NCI-H2029 treated with DMSO at 0.1 percent for 48 hours (cell line): ENCODE measurements at places on chromosomes 6 and 20.
A peak's percentile ranks its signal among the peaks of the same experiment; 100 is the strongest.

DNA sequence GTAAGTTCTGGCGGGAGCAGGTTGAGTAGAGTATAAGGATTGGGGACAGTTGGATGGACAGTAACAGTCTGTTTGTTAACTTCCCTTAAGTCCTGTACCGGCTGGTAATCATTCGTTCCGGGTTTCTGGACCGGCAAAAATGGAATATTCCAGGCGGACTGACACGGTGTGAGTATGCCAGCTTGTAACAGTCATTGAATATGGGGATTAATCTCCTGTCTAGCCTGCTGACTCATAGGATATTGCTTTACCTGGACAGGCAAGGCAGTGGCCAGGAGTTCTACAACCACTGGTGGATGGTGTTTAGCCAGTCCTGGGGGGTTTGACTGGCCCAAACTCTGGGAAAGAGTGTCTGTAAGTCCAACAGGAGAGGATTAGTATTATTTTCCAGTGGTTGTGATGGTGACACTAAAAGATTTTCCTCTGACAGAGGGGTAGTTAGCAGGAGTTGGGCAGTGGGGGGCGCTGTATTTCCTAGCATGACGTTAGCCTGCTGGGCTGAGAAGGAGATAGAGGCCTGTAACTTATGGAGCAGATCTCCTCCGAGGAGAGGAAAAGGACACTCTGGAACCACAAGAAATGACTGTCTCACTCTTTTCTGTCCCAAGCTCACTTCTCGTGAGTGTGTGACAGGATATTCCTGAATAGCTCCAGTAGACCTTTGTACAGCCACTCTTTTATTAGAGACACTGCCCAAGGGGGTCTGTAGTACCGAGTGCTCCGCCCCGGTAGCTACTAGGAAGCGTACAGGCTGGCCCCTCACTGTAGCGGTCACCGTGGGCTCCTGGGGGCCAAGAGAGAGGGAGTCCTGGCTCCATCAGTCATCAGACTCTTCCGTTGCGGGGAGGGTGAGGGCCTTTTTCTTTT, 152.2 kb downstream of the TRIM27 start:
- DNase-seq = no peak

DNA sequence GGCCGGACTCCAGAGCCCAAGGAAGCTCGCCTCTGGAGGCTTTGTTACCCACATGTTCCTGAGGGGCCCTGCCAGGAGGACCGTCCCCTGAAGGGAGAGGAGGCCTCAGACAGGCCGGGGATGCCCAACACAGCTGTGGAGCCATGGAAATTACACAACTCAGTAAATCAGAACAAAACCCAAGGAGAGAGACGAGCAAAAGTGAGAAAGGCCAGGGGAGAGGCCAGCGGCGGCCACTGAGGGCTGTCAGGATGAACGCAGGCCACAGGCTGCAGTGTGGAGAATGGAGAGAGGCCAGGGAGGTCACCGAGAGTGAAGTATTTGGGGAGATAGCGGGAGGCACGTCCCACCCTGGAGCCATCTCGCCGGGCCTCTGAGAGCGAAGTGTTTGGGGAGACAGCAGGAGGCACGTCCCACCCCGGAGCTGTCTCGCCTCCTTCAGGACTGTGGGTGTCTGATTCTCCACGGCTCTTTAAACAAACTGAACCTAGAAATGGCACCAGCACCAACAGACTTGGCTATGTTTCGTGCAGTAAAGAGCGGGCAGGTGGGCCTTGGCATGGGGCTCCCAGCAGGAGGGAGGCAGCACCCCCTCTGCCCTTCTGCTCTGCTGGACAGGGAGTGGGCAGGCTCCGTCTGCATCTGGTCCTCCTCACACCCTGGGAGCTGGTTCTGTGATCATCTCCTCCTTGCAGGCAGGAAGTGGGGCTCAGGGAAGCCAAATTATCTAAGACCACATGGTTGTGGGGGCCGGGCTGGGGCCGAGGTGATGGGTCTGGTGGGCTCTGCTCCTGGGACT, 91.0 kb downstream of the YTHDF1 start:
- DNase-seq = no peak

- DNase-seq = no peak
Measured at GRCh38 chr20:23027721-23028120, 7.4 kb upstream of the SSTR4 start.

DNA sequence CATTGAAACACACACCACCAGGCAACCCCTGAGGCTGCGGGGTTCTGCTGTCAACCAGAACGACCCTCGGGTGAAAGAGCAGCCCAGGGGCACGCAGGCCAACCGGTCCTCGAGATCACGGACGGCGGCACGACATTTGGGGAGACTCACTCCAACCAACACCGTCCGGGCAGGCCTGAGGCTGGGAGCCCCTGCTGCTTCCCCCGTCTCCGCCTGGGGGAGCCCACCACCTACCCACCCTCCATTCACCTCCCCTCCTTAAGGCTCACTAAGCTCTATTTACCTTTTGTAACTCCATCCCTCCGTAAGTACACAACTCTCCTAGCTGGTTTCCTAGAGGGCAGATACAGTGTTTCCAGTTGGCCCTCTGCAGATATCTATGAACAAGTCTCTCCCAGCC, 971.3 kb upstream of the DEFB115 start:
- DNase-seq = no peak

DNA sequence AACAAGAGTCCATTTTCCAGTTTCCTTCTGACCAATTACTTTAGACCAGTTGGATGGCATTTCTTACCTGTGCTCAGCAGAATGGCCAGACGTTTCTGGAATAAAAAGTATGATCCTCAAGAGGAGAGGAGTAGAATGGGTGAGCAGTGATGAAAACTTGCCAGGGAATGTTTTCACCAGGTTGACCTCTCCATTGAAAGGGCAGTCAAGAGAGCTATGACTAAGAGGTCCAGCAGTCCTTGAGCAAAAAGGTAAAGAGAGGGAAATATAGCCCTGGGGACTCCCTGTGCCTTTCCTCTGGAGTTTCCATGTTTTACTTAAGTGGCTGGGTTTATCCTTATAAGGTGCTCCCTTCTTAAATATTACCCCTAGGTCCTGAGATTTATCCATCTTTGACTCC, 210.9 kb downstream of the TBX18 start:
- no peak for DNase-seq

DNA sequence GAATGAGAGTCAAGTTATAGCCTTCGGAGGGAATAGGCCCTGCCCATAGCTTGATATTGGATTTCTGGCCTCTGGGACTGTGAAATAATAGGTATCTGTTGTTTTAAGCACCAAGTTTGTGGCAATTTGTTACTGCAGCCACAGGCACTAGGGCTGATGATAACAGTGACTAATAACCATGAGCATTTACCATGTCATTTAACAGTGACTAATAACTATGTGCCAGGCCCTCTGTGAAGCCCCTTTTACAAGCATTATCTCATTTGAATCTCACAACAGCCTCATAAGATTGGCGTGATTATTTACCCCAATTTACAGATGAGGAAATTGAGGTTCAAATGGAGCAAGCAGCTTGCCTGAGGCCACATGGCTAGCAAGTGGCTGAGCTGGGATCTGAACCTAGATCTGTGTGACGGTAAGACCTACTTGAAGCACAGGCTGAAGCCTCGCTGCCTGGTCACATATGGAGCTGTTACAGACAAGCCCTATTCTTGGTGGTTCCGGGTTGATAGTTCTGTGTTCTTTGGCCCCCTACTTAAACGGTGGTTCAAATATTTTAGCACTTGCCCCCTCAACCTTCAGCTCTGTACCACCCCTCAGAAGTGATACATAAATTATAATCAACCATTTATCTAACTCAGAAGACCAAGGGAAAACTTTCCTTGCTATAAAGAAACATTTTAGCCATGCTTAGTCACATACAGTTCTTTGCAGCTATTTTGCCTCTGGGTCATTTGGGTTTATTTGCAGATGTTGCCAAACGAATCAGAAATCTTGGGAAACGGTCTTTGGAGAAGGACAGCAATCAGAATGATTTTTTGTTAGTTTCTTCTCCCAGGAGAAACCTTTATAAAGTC, 98.3 kb downstream of the ELOVL5 start:
- DNase-seq = no peak

GRCh38 chr20:20304942-20305341, 63.0 kb upstream of the INSM1 start:
- no peak for DNase-seq

GRCh38 chr6:152952045-152952444, 30.8 kb downstream of the FBXO5 start:
- DNase-seq = no peak

GRCh38 chr20:52150440-52151258, 40.9 kb downstream of the ZFP64 start:
- DNase-seq = peak; percentile 42

DNA sequence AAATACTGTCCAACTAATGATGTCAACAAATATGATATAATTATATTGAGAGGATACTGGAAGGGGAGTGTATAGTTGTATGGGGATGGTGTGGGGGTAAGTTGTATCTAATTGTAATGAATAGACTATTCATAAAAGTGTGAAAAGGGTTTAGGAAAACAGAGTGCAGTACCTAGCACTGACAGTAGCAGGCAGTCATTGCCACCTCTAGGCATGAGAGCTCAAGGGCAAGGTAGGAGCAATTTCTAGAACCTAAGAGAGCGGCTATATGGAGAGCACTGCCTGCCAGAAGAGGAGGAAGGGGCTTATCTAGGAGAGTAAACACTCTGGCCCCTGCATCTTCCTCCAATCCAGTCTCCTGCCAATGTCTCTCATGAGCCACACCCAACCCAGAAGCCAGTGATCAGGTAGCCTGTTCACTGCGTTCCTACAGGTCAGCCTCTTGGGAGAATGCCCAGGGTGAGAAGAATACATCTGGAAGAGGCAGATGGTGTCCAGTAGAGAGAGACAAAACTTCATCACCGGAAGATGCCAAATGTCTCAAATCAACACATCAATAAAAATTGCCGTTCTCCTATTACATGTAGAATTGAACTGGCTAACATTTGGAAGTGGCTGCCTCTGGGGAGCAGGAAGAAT, 200.0 kb downstream of the LY86 start:
- DNase-seq = peak; percentile 99

DNA sequence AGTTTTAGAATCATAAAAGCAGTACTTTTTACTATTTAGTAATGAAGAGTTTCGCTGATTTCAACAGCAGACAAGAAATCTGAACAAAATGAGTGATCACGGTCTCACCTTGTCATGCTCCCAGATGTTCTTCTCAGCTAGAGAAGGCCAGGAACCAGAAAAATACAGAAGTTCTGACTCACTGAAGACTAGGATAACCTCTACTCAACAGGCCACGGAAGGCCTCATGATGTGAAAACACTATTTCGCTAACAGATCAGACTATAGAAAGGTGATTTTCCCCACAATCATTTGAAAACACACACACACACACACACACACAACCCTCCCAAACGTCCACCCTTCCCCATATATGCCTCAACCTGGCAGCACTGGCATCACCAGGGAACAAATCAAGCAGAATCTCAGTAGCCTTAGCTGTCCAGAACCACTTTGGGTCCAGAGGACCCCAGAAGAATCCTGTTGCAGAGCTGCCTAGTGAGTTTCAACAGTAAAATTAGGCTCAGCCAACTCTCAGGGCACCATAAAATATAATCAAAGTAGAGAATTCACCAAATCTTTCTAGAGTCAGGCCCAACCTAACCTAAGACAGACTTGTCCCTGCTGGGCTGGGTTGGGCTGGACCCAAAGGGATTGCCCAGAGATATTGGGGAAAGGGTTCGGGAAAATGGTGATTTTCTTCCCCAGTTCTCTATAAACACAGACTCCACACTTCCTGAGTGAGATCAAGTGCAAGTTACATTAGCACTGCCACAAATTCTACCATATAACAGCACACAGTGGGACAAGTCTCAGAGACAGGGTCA, 7.9 kb downstream of the EXOC2 start:
- DNase-seq = no peak
